ENCODE measurements at places on chromosomes 4 and X. TPM values are rescaled to one million over a fixed set of nuclear protein-coding genes. Genes with fewer than 3 reads are reported as not detected.

DNA sequence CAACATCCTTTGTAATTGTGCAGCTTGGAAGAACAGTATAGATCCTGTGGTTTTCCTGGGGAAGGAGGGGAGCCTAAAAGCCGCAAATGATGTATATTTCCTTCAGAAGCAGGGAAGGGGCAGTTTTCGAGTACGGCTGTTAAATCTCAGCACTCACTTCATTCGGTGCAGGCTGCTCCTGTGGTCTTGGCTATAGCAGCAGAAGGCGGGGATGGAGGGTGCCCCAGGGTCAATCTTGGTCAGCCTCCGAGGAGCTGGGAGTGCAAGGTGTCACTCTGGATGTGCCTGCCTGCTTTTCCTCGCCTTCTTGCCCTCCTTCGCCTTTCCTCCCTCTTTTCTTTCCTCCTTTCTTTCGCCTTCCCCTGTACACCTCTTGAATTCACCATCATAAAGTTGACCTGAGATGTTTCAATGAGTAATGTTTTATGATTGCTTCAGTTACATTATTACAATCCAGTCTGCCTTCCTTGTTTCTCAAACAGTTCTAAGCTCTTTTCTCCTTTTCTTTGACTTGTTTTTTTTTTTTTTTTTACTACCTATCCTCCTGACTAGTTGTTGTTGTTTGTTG is 101.6 kb downstream of the RELL1 start:
- DNase-seq, result no peak

DNA sequence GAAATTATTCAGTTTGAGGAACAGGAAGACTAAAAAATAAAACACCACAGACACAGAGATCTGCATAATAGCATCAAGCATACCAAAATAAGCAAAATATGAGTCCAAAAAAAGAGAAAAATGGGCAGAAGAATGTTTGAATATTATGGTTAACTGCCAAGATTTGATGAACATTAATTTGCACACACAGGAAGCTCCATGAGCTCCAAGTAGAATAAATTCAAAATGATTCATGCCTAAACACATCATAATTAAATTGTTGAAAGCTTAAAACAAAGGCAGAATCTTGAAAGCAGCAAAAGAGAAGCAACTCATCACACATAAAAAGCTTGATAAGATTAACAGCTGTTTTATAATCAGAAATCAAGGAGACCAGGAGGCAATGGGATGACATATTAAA is 156.6 kb upstream of the ARSJ start:
- DNase-seq, result no peak

DNA sequence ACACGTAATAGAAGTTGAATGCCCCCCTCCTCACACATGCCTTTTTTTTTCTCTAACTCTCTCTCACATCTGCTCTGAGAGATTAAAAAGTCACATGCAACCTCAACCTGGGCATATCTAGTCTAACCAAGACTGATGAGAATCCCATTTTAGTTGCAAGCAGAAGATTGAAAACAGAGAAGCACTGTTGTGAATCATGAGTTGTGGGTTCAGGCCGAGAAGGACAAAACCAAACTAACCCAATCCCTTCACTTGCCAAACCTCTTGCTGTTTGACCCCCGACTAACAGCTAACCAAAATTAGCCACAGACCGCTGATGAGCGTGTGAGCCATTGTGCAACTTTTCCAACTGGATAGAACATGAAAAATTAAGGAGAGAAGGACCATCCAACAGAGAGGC is 31.8 kb downstream of the CXCL1 start:
- no peak for DNase-seq

DNA sequence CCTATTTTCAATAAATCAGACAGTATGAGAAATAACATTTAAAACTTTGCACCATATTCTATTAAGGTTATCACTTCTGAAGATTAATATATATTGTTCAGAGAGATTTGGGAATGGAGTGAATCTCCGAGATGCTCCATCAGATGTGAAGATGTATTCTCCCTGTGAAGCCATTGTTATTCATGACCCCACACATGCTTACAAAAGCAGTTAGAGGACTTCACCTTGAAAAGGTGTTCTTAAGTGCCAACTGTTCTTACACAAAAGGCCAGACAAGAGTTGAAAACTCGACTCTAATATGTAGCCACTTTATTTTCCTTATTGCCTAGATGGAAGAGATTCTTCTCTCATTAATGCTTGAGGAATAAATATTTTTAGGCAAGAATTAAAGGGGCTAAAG is 54.3 kb upstream of the NEIL3 start:
- no peak for DNase-seq

The LDB2 gene
- 18.9 TPM for total RNA-seq

The FAM184B gene
- total RNA-seq, result 2.6 TPM
